ENCODE measurements at places on chromosomes 4 and X.

DNA sequence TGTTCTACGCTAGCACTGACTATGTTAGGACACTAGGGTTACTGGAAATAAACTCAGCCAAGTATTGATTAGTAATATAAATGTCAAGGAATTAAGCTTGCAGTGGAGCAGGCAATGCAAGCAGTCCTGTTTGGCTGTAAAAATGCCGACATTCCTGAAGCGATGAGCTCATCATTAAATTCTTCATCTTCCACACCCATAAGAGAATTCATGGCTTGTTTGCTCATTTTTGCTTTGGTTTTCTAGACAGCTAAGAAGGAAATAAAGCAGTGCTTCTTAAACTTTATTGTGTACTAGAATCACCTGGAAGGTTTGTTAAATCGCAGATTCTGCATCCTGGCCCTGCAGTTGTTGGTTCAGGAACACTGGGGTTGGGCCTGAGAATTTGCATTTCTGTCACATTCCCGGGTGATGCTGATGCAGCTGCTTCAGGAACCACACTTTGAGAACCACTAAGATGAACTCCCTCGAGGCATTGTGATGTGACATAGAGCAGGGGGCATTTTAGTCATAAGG is 17.8 kb downstream of the ANXA3 start:
- H3K4me3 ChIP-seq = no peak overlapping the region
- H3K4me1 ChIP-seq = no peaks in the 10 kb centered on the region

- H3K4me3 ChIP-seq = no peak overlapping the region
- peak overlapping the region; percentile 71 for H3K27ac ChIP-seq
- DNase-seq = no peak
- H3K4me1 ChIP-seq = no peaks in the 10 kb centered on the region
- no peaks in the 10 kb centered on the region for H3K36me3 ChIP-seq
These were observed 95.8 kb upstream of the EGFL6 start for GRCh38 chrX:13473442-13474163.

DNA sequence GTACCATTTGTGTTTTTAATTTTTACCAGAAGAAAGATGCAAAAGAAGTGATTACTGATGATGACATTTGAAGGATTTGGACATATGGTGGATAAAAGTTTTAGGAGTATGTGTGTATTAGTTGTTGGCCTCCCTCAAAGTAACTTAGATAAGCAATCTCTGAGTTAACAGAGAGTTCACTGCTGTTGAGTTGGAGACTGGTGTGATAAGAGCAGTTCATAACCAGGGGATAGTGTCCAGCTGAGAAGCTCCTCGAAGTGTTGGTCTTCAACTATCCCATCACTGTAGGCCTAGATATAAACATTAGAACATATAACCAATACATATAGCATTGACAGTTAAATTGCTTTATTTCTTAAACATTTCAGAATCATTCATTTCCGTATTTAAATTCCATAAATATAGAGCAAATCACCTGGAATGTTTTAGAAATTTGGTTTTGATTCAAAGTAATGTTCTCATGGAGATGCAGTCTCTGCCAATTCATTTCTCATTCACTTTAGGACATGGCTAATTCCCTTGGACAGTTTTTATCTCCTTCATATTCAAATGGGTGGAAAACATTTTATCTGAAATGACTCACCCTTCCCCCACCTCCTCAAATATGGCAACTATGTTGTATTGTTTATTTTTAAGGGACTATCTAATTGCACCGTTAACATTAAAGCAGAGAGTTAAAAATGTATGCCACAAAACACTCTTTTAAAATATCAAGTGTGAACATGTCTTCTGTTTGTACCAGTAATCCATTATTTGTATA is 136.8 kb upstream of the SLC4A4 start:
- DNase-seq = no peak
- H3K27me3 ChIP-seq = no peaks in the 10 kb centered on the region
- no peak overlapping the region for H3K27ac ChIP-seq
- H3K4me1 ChIP-seq = no peaks in the 10 kb centered on the region
- no peaks in the 10 kb centered on the region for H3K36me3 ChIP-seq

- no peak overlapping the region for H3K27ac ChIP-seq
- no peaks in the 10 kb centered on the region for H3K4me1 ChIP-seq
- no peaks in the 10 kb centered on the region for H3K36me3 ChIP-seq
- H3K4me3 ChIP-seq = no peak overlapping the region
These were observed 136.9 kb downstream of the TSPAN5 start for GRCh38 chr4:98521486-98521885.

GRCh38 chr4:1599491-1600210 is 84.5 kb downstream of the FAM53A start:
- no peak overlapping the region for H3K4me3 ChIP-seq
- H3K27me3 ChIP-seq = no peaks in the 10 kb centered on the region
- H3K4me1 ChIP-seq = no peaks in the 10 kb centered on the region
- no peak for DNase-seq
- H3K27ac ChIP-seq = no peak overlapping the region

DNA sequence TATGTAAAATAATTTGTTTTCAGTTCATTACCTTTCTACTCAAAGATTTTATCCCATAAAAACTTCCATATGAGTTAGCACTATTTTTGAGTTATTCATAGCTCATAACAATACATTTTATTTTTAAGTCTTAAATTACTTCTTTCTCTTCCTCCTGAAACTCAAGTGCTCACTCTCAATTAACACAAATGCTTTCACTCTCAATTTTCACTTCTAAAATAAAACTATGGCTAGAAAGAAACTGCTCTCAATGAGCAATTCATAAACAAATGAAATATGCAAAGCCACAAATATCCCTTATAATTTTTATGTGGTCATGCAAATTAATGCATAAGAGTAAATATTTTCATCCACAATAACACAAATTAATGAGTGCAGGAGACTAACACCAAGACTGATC is 38.8 kb downstream of the MAML3 start:
- DNase-seq = no peak
- H3K4me3 ChIP-seq = no peak overlapping the region
- no peaks in the 10 kb centered on the region for H3K27me3 ChIP-seq
- no peak overlapping the region for H3K27ac ChIP-seq

GRCh38 chr4:184238072-184238745 is 20.5 kb upstream of the ENPP6 start:
- no peaks in the 10 kb centered on the region for H3K4me1 ChIP-seq
- H3K36me3 ChIP-seq = no peaks in the 10 kb centered on the region
- H3K4me3 ChIP-seq = no peak overlapping the region
- no peak overlapping the region for H3K27ac ChIP-seq

- no peak for DNase-seq
- no peaks in the 10 kb centered on the region for H3K27me3 ChIP-seq
- H3K27ac ChIP-seq = no peak overlapping the region
- no peaks in the 10 kb centered on the region for H3K4me1 ChIP-seq
These were observed 285.4 kb upstream of the BOD1L1 start for GRCh38 chr4:13912966-13913365.

DNA sequence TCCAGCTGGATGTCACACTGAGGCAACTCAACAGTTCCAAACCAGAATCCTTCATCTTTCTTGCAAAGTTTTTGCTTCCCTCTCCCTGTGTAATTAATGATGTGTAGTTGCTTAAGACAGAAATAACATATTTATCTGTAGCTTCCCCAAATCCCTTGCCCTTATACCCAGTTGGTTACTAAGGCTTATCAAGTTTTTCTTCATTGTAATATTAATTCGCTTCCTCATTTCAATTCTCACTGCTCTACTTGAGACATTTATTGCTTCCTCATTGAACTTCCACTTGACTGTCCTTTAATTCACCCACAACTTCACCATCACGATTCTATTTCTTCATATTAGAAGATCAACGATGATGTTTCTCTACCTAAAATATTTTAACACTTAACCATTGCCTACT is 386.6 kb upstream of the CPEB2 start:
- no peak overlapping the region for H3K27ac ChIP-seq
- no peaks in the 10 kb centered on the region for H3K27me3 ChIP-seq
- no peak overlapping the region for H3K4me3 ChIP-seq
- no peak for DNase-seq
- H3K4me1 ChIP-seq = no peaks in the 10 kb centered on the region
- no peaks in the 10 kb centered on the region for H3K36me3 ChIP-seq

- H3K27ac ChIP-seq = no peak overlapping the region
- no peak overlapping the region for H3K4me3 ChIP-seq
- no peaks in the 10 kb centered on the region for H3K27me3 ChIP-seq
- no peaks in the 10 kb centered on the region for H3K4me1 ChIP-seq
- H3K36me3 ChIP-seq = no peaks in the 10 kb centered on the region
- no peak for DNase-seq
These were observed 163.2 kb downstream of the ANK2 start for GRCh38 chr4:113212613-113213012.

- H3K27me3 ChIP-seq = no peaks in the 10 kb centered on the region
- no peak overlapping the region for H3K27ac ChIP-seq
- no peaks in the 10 kb centered on the region for H3K36me3 ChIP-seq
- no peak overlapping the region for H3K4me3 ChIP-seq
- DNase-seq = no peak
- no peaks in the 10 kb centered on the region for H3K4me1 ChIP-seq
These were observed 362.1 kb downstream of the UNC5C start for GRCh38 chr4:95186666-95187065.
